ENCODE measurements at places on chromosomes 6 and 20. TPM values are rescaled to one million over a fixed set of nuclear protein-coding genes. Genes with fewer than 3 reads are reported as not detected.

GRCh38 chr6:70846207-70846835, 110.5 kb downstream of the B3GAT2 start:
- DNase-seq, result no peak

DNA sequence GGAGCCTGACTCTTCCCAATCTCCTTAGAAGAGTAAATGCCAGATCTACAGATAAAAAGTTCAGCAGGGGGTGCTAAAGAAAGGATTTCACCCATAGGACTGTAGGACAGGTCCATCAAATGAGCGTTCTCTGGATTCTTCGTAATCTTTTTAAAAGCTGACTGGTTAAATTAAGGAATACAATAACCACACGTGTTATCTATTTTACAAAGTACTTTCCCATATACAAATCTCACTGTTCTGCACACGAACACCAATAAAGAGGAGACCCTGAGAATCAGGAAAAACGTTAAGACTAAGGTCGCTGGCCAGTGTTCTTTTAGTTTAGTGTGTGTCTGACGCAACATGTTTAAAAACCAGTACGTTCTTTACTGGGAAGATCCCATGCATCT, 542 bp downstream of the TUBE1 start:
- no peak for DNase-seq

DNA sequence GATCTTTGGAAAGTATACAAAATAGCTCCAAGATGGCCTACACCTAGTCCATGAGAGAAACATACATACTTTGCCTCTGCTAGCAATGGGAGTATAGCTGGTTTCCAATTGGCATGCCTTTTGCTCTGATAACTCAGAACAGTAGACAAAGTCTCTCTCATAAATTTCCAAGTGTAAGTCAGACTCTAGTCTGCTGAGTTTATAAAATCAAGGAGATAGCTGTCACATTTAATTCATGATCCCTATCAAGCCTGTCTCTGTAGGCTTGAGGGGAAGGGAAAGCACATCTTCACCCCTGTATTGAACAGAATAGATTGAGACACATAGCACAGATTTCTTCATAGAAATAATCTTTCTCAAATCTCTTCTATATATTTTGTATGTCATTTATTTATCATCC, 87.8 kb upstream of the HTR1B start:
- no peak for DNase-seq

- no peak for DNase-seq
Observed at GRCh38 chr20:7924692-7925091, 15.6 kb downstream of the HAO1 start.

DNA sequence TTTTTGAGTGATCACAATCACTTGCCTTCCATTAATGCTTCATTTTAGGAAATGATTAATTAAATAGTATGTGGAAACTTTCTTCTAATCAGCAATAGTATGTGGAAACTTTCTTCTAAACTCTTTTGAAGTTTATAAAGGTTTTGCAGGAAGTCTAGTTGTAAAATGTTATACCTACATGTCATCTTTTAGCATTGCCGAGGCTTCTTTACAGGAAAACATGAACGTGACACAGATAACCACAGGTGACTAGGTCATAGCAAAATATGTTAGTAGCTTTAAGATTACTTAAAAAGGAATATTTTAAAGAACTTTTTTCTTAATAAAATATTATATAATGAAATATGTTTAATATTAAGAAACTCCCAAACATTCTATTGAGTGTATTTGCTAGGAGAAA, 56.8 kb downstream of the SMAP1 start:
- no peak for DNase-seq

SLC22A2 gene
- total RNA-seq, result not detected

- DNase-seq, result no peak
Observed at GRCh38 chr6:47670851-47671250, 27.5 kb upstream of the ADGRF4 start.

GRCh38 chr6:42049116-42049809, 1.1 kb upstream of the TAF8 start:
- DNase-seq, result no peak

- DNase-seq, result no peak
Observed at GRCh38 chr6:129744201-129744879, 34.4 kb upstream of the ARHGAP18 start.

- no peak for DNase-seq
Observed at GRCh38 chr20:15977026-15977425, 596.2 kb downstream of the KIF16B start.

LY6G6F gene
- total RNA-seq, result not detected
